HFFc6 (cell line): ENCODE measurements at places on chromosomes 4 and X. TPM values are rescaled to one million over a fixed set of nuclear protein-coding genes. Genes with fewer than 3 reads are reported as not detected.

Gene EFHC2
- not detected in 3 replicates for total RNA-seq

Gene HMX1
- not detected in 3 replicates for total RNA-seq

Gene ZNF827
- total RNA-seq = 15.7 to 19.1 TPM (median 17.3 TPM) in 3 replicates

Gene GC
- total RNA-seq = not detected in 3 replicates

Gene LGI2
- not detected in 2 replicates for total RNA-seq

Gene SMIM31
- not detected in 2 replicates for total RNA-seq

Gene SEL1L3
- 21.7 to 32.8 TPM (median 28.6 TPM) in 3 replicates for total RNA-seq

Gene MAMLD1
- total RNA-seq = 4.0 to 5.5 TPM (median 4.3 TPM) in 3 replicates

Gene SPATA18
- 6.9 to 13.5 TPM (median 8.3 TPM) in 3 replicates for total RNA-seq

Gene HSFX4
- total RNA-seq = not detected in 3 replicates

Gene MAGEA2
- not detected in 2 replicates for total RNA-seq

Gene GLRA3
- not detected in 3 replicates for total RNA-seq

Gene EXOC1L
- not detected in 3 replicates for total RNA-seq

Gene SLC9A7
- total RNA-seq = 44.5 to 53.6 TPM (median 45.7 TPM) in 3 replicates

Gene FAM236D
- not detected in 3 replicates for total RNA-seq

Gene DCX
- not detected in 3 replicates for total RNA-seq

Gene BEX1
- not detected in 3 replicates for total RNA-seq

Gene UCP1
- total RNA-seq = not detected in 3 replicates

Gene PROM1
- total RNA-seq = not detected in 3 replicates

Gene INTU
- total RNA-seq = 4.5 to 5.7 TPM (median 4.9 TPM) in 3 replicates

Gene PGM2
- 38.8 to 48.0 TPM (median 46.5 TPM) in 3 replicates for total RNA-seq

Gene CFP
- 0.05 to 0.17 TPM (median 0.09 TPM) in 3 replicates for total RNA-seq

Gene DAPP1
- total RNA-seq = not detected in 3 replicates

Gene NAP1L5
- total RNA-seq = 15.4 to 20.0 TPM (median 15.8 TPM) in 3 replicates

Gene MPC1L
- total RNA-seq = not detected in 2 replicates

Gene HEPH
- not detected in 3 replicates for total RNA-seq

Gene EGF
- total RNA-seq = 0.69 to 1.9 TPM (median 1.7 TPM) in 3 replicates

Gene CXCL1
- 0.58 to 4.7 TPM (median 1.4 TPM) in 3 replicates for total RNA-seq

Gene F9
- total RNA-seq = not detected in 3 replicates

Gene FDCSP
- not detected in 3 replicates for total RNA-seq

Gene GYPE
- 1.4 to 2.3 TPM (median 1.5 TPM) in 3 replicates for total RNA-seq
